ENCODE measurements at places on chromosomes 13 and 19.

GRCh38 chr19:44687888-44688287 is 11.1 kb upstream of the CEACAM16 start:
- no peak for DNase-seq

DNA sequence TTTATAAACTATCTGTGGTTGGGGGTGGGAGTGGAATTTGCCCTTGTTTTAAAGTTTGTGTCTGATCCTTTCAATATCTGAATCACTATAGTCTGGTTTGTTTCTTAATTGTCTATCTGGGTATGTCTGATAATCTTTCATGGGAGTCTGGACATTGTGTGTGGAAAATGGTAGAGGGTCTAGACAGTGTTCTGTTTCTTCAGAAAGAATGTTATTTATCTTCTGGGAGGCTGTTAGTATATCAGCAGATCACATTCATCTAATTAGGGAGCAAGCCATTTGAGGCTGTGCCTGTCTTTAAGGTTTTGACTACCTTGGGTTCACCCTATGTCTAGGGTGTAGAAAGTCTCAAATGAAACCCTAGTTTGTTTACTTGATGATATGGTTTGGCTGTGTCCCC is 110.5 kb downstream of the NDFIP2 start:
- no peak for DNase-seq

DNA sequence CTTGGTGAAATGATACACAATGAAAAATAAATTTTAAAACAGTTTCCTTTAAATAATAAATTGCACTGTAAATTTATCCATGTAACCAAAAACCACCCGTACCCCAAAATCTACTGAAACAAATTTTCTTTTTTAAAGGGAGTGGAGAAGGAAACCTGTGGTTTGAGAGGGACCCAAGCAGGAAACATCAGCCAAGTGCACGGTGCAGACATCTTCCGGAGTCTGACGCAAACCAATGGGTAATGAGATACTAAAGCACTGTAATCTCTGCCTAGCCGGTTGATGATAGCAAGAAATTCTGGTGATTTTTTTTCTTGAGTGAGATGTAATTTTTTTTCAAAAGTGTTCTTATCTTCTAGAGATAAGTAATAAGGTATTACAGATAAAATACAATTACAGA is 115.4 kb downstream of the ABCC4 start:
- DNase-seq = no peak

- DNase-seq = no peak
These were observed 47.5 kb upstream of the GSX1 start for GRCh38 chr13:27744801-27745200.

DNA sequence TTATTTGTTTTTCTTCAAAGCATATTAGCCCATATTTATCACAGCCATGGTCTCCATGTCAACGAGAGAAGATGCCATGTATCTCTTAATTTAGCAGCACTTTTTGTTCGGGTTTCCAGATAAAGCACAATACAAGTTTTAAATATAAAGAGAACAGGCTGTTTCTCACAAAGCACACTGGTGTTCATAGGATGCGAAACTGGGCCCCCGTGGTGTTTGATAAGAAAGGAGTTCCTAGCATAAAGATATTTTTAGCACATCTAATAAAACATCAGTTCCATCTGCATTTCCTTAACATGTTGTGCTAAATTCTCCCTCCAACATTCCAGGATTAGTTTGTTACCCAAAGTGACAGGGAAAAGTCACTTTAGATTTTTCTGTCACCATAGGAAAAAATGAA is 72.4 kb upstream of the EDNRB start:
- DNase-seq = no peak

- DNase-seq = no peak
These were observed 9.2 kb downstream of the ZNF296 start for GRCh38 chr19:45066921-45067661.

DNA sequence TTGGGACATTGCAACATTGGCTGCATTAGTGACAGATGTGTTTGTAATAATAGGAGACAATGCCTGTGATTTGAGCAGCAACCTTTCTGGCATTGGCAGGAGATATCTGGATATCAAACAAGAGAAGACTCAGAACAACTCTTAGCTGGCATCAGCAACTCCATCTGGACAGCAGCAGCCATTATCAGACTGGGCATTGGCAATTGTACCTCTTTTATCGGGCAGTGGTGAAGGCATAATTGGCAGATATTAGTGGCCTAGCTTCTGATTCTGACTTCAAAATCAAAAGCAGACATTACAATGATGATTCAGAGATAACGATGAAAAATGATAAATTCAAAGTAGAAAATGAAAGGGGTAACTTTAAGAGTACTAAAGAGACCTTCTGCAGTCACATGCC is 1193.7 kb downstream of the EFNB2 start:
- no peak for DNase-seq

DNA sequence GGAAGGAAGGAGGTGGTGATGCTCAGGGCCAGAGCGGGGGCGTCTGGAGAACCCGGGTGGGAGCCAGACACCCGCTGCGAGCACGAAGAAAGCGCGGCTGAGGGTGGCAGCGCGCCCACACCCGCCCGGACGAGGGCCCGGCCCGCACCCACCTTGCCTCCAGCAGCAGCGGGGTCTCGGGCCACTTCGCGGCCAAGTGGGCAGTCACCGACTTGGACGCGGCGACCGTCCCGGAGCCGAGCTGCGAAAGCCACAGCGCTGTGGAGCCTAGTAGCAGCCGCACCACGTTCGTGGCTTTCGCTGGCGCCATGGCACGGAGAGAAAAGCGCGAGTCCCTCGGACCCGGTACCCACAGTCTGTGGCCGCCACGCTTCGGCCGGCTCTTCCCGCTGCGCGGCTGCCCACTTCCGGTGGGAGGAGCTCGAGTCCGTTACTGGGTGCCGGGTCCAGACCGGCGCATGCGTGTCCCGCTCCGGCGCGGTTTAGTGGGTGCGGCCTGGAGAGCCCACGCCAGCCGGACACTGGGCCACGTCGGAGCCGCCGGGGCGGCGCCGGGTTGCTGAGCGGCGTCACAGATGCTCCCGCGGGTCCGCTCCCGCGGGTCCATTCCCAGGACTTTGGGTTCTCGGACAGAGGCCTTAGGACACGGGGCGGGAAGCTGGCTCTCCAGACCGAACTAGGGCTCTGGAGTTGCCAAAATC is at the start of gene UGGT2:
TSS of gene UGGT2 (minus strand) at position 399 of the 701 bp plus-strand sequence. CDS start at position 310, 89 bp downstream.
- DNase-seq = peak; percentile 98

- DNase-seq = no peak
These were observed 349 bp downstream of the BCL2L12 start for GRCh38 chr19:49666120-49666444.

DNA sequence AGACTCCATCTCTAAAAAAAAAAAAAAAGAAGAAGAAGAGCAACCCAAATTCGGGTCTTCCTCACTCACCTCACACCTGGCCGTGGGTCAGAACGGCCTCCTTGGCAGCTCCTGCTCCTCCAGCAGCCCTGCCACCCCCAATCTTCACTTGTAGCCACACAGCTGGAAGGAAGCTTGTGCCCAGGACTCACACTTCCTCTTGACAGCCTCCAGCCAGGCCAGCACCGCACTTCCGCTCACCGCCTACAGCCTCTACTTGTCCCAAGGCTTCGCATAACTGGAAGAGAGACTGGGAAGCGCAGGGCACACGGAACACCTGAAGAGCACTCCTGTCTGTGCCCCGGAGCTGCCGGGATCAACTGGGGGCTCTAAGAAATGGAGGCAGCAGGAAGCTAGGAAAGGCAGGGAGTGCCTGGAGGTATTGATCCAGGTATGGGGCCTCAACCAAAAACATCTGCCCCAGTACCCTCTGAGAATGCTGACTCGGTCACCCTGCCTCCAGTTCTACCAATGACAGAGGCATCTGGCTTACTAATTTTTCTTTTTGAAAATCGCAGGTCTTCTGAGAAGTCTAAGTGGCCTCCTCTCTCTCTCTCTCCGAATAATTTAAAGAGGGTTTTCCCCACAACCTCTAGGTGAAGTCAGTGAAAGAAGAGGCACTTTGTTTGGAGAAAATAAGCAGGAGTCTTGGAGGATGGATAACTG is 31.1 kb upstream of the ATP12A start:
- no peak for DNase-seq

DNA sequence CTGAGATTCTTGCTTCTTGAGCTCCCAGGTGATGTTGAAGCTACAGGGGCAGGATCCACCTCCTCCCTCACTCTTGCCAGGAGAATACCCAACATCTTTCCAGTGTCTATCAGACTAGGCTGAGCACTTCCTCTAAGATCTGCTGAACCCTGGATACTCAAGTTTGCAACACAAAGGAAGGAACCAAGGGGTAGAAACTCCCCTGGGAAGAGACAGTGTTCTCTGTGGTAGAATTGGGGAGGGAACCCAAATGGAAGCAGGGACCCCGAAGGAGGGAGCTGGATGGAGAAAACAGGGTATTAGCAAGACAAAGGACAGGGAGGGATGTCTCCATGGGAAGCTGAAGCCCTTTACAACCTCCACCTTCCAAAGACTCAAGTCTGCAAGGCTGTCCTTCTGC is 117.6 kb downstream of the DNAJC15 start:
- no peak for DNase-seq

DNA sequence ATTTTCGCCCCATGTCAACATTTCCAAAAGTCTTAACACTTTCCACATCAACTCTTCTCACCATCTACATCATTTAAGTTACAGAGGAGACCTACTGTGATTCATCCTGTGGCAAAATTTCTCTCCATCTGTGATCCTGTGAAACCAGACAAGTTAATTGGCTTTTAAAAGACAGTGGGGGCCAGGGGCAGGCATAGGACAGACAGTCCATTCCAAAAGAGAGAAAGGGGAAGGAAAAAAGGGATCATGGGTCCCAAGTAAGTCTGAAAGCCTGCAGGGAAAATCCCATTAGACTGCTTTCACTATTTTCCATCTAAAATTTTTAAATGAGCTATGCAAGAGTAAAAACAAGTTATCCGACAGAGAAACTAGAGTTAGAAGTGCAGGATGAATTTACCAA is 121.0 kb downstream of the MRPL57 start:
- DNase-seq = no peak
